ENCODE measurements at places on chromosomes 2 and 18.

- DNase-seq: no peak
These were observed 14.7 kb downstream of the NABP1 start for GRCh38 chr2:191692502-191693115.

DNA sequence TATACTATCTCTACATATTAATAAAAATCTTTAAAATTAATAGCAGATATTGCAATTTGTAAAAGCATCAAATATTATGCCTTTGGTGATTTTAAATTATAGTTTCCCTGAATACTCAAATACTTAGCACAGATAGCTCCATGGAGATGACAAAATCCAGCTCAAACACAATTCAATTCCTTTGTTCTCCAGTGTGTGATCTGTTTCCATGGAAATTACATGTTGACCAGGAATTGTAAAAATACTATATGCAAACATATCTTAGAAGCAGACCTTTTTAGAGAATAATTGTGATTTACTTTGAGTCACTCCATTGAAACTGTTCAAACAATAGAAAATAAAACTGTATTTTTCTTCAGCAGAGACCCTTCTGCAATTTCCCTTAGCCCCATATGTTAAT is 68.3 kb downstream of the FAM161A start:
- DNase-seq: peak; percentile 80

GRCh38 chr2:68167186-68167585 is 9.5 kb downstream of the PNO1 start:
- DNase-seq: no peak

DNA sequence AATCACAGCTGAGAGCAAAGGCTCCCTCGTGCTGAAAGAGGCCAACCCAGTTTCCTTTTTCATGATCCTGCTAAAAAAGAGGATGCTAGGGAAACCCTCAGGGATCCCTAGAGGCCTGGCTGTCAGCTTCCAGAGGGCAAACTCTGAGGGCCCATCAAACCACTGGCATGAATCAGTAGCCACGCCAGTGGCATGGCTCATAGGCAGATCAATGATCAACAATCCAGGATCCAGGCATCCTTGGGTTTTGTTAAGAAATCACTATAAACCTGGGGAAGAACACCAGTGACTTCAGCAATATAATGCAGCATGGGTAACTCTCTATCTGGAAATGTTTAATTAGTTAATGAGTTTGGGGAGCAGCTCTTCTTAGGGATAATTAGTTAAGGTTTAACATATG is 286.5 kb downstream of the C1D start:
- DNase-seq: no peak

GRCh38 chr18:76707534-76707933 is 114.8 kb upstream of the ZNF236 start:
- DNase-seq: no peak

GRCh38 chr2:71348302-71348701 is 16.7 kb downstream of the ZNF638 start:
- DNase-seq: no peak

DNA sequence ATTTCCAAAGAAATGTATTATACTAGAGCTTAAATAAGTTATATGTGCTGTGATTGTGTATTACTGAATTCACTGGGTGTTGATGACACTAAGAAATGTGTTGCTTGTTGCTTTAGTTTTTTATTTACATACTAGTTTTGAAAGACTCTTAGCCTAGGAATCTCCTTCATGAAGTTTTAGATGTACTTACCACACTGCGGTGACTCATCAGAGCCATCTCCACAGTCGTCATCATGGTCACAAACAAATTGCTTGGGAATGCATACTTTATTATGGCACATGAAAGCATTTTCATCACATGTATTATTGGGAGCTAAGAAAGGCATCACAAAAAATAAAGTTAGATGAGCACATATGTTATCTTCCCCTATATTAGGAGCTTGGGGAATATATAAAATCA is 1624.2 kb downstream of the LRP1B start:
- no peak for DNase-seq

DNA sequence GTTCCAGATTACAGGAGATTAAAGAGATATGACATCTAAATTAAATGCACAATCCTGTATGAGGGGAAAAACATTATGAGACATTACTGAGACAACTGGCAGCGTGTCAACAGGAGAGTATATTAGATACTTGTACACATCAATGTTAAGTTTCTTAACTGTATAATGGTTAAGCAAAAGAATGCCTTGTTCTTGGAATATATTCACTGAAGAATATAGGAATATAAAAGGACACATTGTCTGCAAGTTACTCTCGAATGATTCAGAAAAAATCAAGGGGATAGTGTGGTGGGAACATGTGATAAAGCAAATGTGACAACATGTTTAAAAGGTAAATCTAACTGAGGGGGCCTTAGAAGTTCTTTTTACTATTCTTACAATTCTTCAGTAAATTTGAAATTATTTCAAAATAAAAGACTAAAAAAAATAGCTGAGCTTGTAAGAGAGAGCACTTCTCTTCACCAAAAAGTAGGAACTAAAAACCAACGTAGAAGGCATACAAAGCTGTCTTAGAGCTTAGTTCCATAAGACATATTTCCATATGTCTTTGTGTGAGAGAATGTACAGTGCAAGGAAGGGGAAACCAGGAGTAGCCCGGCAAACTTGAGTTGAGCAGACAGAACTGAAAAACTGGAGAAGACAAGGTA is 7.5 kb downstream of the WDPCP start:
- DNase-seq: no peak

DNA sequence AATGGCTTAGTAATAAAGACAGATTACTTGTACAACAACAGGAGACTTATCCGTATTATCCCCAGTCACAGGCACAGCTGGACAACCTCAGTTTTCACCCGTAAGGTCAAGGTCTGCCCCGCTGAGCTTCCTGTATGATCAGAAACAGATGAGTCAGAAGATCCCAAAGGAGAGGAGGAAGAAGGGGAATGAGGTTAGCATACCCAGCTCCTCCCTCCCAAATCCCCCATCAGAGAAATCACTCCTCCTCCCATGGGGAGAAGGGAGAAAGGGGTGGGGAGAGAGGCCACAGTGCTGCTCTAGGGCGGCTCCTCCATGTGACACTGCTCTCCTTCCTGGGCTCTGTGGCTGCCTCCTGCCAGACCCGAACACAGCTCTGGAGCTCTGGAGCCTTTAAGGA is 53.8 kb upstream of the SPTBN1 start:
- no peak for DNase-seq

DNA sequence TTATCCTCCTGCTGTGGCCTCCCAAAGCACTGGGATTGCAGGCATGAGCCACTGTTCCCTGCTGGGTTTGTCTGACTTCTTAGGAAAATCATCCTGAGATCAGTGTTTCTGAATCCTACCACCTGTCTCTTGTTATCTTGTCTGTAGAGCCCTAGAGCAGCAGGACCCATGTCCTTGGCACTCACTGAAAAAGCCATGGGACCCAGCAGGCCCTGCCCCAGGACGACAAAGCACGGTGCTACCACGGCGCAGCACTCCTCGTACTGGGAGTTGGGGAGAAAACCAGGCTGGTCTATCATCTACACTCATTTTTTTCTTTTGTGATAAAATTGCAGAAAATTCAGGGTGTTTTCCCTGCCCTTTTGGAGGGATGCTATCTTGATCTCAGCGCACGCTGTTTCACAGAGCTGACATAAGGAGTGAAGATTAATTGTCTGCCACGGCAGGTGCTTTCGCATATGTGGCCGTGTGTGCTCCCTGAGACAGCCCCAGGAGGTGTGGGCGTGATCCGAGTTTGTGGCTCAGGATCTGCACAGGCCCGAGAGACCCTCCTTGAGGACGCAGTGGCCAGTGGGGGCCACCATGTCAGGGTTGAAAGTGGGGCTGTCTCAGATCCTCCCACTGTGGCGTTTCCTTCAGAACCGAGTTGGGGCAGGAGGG is 179.1 kb downstream of the LDLRAD4 start:
- no peak for DNase-seq

- no peak for DNase-seq
These were observed 28.8 kb upstream of the SULT1C4 start for GRCh38 chr2:108348816-108349570.

DNA sequence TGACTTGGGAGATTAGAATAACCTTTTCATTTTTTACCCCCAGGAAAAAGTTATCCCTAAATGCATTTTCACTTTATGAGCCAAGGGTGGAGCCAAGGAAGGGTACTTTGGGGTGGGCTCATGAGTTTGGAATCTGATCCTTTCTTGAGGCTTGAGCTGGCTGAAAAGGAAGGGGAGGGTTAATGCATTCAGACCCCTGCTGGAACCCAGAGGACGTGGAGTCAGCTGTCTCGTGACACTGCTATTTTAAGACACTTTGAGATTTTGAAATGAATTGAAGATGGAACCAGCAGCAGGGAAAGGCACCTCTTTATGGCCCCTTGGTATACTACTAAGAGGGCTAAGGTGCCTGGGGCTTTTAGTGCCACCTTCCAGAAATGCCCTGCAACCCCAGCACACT is 90.4 kb downstream of the MARCHF4 start:
- no peak for DNase-seq

GRCh38 chr18:63477200-63477599 is 442 bp downstream of the SERPINB5 start:
- DNase-seq: no peak

- no peak for DNase-seq
These were observed 152.6 kb upstream of the RND3 start for GRCh38 chr2:150640039-150640438.

DNA sequence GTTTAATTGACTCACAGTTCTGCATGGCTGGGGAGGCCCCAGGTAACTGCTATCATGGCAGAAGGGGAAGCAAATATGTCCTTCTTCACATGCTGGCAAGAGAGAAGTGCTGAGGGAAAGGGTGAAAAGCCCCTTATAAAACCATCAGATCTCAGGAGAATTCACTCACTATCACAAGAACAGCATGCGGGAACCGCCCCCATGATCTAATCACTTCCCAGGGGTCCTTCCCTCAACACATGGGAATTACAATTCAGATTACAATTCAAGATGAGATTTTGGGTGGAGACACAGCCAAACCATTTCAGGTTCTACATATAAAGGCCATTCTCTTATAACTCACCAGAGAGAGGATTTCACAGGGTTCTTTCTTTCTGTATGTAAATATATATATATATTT is 62.9 kb downstream of the VRK2 start:
- no peak for DNase-seq

- DNase-seq: no peak
These were observed 56.7 kb downstream of the CYP26B1 start for GRCh38 chr2:72090781-72091482.

- DNase-seq: no peak
These were observed 34.0 kb upstream of the COL3A1 start for GRCh38 chr2:188940171-188940570.

DNA sequence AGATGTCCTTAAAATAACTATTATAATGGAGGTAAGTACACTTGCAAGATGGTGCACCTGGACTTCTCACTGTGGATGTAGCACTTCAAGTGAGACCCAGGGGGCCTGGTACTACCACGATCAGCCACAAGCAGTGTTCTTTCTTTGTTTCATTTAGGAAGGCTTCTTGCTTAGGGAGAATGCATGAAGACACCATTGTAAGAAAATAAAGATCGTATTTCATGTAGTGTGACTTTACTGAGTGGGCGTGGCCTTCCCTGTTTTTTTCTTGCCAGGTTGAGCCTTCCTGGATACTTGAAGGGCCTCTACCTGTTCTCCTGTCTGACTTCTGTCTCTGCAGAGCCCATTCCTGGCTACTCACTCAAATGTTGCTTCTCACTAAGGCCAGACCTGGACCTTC is 615.6 kb upstream of the SOX11 start:
- DNase-seq: no peak

DNA sequence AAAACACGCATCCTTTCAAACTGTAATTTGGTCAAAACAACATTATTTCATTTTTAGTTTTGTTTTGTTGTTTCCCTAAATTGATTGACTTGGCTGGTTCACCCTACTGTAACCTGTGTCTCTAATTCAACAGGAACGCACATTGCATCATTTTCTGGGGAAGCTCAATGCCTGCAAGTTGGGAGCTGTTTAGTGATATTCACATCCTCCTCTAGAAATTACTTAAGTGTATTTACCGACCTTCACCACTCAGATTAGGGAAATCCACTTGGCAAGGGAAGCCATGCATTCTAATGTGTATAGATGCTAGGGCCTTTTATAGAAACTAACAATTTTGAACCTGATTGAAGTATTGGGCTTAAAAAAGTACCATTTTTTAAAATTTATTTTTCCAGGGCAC is 7.3 kb upstream of the TPO start:
- DNase-seq: no peak
